RWPE1 (cell line): ENCODE measurements at places on chromosomes 4 and X.

GRCh38 chr4:58138786-58139668, 1028.8 kb upstream of the IGFBP7 start:
- DNase-seq: no peak

DNA sequence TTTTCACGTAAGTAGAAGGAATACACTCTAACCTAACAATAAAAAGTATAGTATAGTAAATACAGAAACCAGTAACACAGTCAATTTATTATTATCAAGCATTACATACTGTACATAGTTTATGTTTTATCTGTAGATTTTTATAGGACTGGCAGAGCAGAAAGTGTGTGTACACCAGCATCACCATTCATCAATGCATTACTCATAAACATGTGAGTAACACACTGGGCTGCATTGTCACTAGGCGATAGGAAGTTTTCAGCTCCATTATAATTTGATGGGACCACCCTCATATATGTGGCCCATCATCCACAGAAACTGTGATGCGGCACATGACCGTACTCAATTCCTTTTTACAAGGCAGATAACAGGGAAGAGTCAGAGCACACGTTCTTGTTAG, 137.8 kb upstream of the RBPJ start:
- peak; percentile 20 for DNase-seq

DNA sequence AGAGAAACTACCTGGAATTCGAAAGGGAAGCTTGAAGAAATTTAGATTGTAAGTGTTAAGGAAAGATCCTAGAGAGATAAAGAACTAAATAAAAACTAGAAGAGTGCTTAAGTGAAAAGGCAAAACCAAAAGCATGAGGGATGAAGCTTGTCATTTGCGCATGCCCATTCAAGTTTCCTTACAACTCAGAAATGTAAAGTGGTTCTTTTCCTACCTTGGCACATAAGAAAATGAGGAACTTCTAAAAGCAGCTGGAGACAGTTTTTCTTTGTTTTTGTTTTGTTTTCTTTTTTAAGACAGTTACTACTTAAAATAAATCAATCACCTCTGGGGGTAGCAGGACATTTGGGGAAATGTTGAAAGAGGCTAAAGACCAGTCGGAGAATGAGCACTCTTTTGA, 1304.4 kb upstream of the PCDH7 start:
- DNase-seq: no peak

DNA sequence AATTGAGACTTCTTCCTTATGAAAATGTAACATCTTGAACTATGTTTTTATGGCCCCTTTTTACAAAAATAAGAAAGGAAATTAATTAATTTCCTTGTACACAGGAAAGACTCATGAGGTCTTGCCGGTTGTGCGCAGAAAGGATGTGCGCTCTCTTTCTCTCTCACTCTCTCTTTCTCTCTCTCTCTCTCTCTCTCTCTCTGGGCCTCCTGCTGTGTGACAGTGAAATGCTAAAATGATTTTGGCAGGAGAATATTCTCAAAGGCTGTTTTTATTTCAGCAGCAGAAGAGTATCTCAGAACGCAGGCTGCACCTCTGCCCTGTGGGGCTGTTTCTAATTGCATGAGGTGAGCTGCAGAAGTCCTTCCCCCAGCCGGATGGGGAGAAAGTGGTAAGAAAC, 349.0 kb downstream of the MID1IP1 start:
- DNase-seq: no peak

- DNase-seq: no peak
These were observed 18.9 kb downstream of the TIFA start for GRCh38 chr4:112266823-112267222.

DNA sequence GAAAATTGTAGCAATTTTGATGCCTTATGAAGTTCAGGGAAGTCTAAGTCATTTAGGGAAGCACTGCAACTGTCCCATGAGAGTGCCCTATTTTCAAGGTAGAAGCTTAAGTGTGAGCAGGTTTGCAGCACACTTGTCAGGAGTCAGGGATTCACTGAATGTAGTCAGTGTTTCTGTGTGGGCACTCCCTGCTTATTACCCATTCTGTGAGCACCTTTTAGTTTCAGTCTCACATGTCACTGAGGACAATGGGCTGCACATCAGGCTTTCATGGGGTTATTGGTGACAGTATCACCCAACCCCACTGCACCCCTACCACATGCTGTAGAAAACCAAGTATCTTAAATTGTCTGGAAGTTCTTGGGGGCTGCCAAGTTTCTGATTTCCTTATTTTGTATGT, 2.9 kb upstream of the CCNG2 start:
- DNase-seq: no peak

DNA sequence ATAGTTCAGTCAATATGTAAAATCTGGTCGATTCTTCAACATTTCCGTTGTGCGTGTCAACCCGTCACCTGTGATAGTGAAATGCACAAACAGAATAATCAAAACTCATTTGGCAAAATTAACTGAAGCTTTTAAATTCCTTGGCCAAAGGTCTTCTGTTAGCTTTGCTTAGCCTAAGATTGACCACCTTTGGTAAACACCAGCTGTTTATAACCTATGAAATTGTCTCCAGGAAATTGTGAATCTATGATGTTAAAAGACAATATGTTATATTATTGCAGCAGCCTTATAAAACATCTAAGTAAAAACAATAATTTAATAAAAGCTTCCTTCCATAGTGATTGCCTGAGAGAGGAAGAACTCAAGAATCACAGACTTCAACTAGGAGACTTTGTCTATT, 196.8 kb downstream of the IL15 start:
- no peak for DNase-seq

GRCh38 chr4:153099391-153100140, 104.7 kb upstream of the TRIM2 start:
- no peak for DNase-seq

DNA sequence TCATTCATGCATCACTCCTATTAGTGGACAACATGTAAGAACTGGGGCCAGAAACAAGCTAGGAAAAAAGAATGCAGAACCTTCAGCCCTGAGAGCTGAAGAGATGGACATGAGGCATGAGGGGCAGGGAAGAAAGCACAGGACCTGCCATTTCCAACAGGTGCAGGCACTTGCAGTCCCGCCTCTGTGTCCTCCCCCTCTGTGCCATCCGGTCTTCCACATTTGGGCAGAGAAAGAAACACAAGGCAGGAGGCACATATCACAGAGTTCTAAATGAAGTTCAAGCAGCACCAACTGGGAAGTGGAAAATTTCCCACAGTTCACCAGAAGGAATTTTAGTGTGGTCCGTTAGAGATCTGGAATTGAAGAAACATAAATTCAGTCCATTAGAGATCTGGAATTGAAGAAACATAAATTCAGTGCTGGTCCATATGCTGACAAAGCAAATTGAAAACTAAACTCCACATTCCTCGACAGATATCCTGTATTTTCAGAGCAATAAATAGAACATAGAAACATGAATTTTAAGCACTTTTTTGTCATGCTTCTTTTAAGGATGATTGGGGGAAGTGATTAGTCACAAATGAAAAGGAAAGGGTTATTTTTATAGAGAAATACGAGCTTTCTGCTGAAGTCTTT, 57.2 kb upstream of the DAPP1 start:
- DNase-seq: no peak
